ENCODE measurements at places on chromosomes 4 and X.

DNA sequence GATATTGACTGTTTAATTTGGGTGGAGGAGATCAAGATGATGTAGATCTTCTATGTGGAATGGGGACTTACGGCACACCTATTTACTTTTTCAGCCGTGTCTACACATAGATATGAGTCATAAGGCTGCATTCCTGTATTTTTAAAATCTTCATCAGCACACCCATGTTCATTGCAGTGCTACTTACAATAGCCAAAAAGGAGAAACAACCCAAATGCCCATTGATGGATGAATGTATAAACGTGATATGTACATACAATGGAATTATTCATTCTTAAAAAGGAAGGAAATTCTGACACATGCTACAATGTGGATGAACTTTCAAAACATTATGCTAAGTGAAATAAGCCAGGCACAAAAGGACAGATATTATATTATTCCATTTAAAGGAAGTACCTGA lies 98.6 kb downstream of the AASDH start:
- no peaks in the 10 kb centered on the region for H3K27me3 ChIP-seq
- no peak for DNase-seq
- peaks cover 13% of the 10 kb centered on the region for H3K4me1 ChIP-seq
- H3K36me3 ChIP-seq: peaks cover 18% of the 10 kb centered on the region

DNA sequence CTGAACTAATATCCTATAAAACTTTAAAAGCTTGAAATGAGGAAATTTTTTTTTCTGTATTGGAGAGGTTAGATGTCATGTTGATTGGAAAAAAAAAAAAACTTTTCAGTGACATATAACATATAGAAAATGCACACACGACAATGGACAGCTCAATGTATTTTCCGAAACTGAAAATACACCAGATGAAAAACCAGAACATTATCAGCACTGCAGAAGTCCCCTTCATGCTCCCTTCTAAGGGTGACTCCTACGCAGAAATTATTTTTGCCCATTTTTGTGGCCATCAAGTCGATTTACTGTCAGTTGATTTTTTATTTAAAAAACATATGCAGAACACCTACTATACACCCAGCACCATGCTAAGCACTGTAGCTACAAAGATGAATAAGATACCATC lies 148.3 kb downstream of the APBB2 start:
- H3K27ac ChIP-seq: no peak overlapping the region
- H3K36me3 ChIP-seq: no peaks in the 10 kb centered on the region
- no peak for DNase-seq
- H3K4me1 ChIP-seq: peaks cover 31% of the 10 kb centered on the region

- H3K4me1 ChIP-seq: peaks cover 26% of the 10 kb centered on the region
- H3K4me3 ChIP-seq: no peak overlapping the region
Observed at GRCh38 chr4:74109870-74110605, 11.0 kb upstream of the CXCL2 start.

GRCh38 chr4:143514169-143514495 lies 630 bp downstream of the SMARCA5 start:
- no peak for DNase-seq
- peaks cover 12% of the 10 kb centered on the region for H3K27me3 ChIP-seq
- H3K36me3 ChIP-seq: peaks cover 15% of the 10 kb centered on the region
- H3K4me3 ChIP-seq: peak overlapping the region; percentile 94
- peak overlapping the region; percentile 99 for H3K27ac ChIP-seq

- no peaks in the 10 kb centered on the region for H3K27me3 ChIP-seq
- peak overlapping the region; percentile 18 for H3K4me3 ChIP-seq
- peaks cover 14% of the 10 kb centered on the region for H3K4me1 ChIP-seq
- H3K27ac ChIP-seq: peak overlapping the region; percentile 99
Observed at GRCh38 chr4:127708985-127709384, 21.2 kb upstream of the SLC25A31 start.

- H3K4me3 ChIP-seq: no peak overlapping the region
- no peak for DNase-seq
- no peaks in the 10 kb centered on the region for H3K36me3 ChIP-seq
- no peak overlapping the region for H3K27ac ChIP-seq
- no peaks in the 10 kb centered on the region for H3K4me1 ChIP-seq
Observed at GRCh38 chr4:187192266-187192665, 468.6 kb upstream of the FAT1 start.

GRCh38 chr4:139014371-139015268 lies 961 bp upstream of the NOCT start:
- peak overlapping the region; percentile 81 for H3K4me3 ChIP-seq
- no peak for DNase-seq
- no peaks in the 10 kb centered on the region for H3K27me3 ChIP-seq
- H3K4me1 ChIP-seq: peaks cover 37% of the 10 kb centered on the region

GRCh38 chr4:77194366-77194765 lies 37.4 kb downstream of the CCNG2 start:
- DNase-seq: no peak
- H3K27ac ChIP-seq: no peak overlapping the region
- no peaks in the 10 kb centered on the region for H3K27me3 ChIP-seq
- no peaks in the 10 kb centered on the region for H3K36me3 ChIP-seq

DNA sequence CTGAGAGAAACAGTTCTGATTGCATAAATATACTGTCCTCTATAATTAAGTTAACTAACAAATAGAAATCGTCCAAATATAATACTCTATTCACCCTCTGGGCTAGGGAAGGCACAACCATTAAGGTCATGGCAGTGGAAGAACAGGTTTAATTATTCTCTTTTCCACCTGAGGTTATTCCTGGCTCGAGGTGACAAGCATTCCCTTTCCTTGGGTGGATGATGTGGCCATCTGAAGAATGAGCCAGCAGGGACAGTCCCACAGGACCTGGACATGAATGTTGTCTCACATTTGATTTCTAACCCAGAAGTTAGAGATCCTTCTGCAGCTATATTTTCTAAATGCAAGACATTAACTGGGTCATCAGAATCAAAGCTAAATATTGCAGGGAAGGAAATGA lies 5.5 kb downstream of the IBSP start:
- H3K27me3 ChIP-seq: no peaks in the 10 kb centered on the region
- no peak for DNase-seq
- H3K27ac ChIP-seq: no peak overlapping the region
- no peaks in the 10 kb centered on the region for H3K36me3 ChIP-seq

GRCh38 chrX:130211415-130212186 lies 39.8 kb downstream of the RAB33A start:
- peaks cover 25% of the 10 kb centered on the region for H3K36me3 ChIP-seq
- H3K4me1 ChIP-seq: no peaks in the 10 kb centered on the region
- DNase-seq: no peak
- no peak overlapping the region for H3K4me3 ChIP-seq
- H3K27ac ChIP-seq: no peak overlapping the region

GRCh38 chr4:7423801-7424552 lies 10.8 kb downstream of the PSAPL1 start:
- no peak overlapping the region for H3K4me3 ChIP-seq
- H3K27ac ChIP-seq: no peak overlapping the region
- H3K27me3 ChIP-seq: no peaks in the 10 kb centered on the region
- peaks cover 11% of the 10 kb centered on the region for H3K4me1 ChIP-seq
- peak; percentile 16 for DNase-seq

DNA sequence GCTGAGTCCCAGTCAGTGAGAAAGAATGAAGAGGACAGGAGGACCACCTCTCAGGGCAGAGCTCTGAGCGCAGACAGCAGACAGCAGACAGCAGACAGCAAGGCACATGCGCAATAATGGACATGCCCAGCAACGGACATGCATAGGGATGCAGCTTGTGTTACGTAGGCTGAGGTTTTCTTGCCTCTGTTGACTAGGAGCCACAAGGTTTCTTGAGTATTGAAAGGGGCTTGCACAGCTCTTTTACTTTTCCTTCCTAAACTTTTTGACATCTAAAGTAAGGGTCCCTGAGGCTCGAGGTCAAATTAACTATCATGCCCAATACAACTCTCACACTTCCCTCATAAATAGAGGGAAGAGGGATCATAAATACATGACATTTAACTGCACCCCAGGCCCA lies at the start of gene PAGE3:
TSS of gene PAGE3 (minus strand) at position 101 of the 400 bp plus-strand sequence. CDS start 1,013 bp downstream, outside the sequence.
- H3K27me3 ChIP-seq: no peaks in the 10 kb centered on the region
- no peaks in the 10 kb centered on the region for H3K36me3 ChIP-seq
- no peaks in the 10 kb centered on the region for H3K4me1 ChIP-seq
- no peak within 1 kb of the TSS for H3K4me3 ChIP-seq
- no peak within 1 kb of the TSS for H3K27ac ChIP-seq
- no peak for DNase-seq

DNA sequence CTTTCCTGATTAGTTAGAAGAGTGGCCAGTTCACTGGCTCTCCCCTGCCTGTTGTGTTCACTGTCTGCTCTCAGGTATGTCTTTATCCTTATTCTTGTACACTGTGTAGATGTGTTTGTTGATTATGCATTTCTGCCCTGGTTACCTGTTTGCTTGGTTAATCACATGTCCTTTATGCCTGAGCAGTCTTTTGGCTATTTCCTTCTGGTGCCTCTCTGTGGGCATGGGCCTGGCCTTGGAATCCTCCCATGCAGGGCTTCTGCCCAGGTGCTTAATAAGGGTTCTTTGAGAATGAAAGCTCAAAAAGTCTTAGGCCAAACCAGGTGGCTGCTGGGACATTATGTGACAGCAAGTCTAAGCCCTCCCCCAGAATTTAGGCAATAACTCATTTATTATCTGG lies 26.5 kb downstream of the OTUD6A start:
- H3K4me1 ChIP-seq: peaks cover 10% of the 10 kb centered on the region
- no peaks in the 10 kb centered on the region for H3K36me3 ChIP-seq
- H3K27ac ChIP-seq: peak overlapping the region; percentile 35
- DNase-seq: no peak
- no peak overlapping the region for H3K4me3 ChIP-seq
- H3K27me3 ChIP-seq: peaks cover 2% of the 10 kb centered on the region

DNA sequence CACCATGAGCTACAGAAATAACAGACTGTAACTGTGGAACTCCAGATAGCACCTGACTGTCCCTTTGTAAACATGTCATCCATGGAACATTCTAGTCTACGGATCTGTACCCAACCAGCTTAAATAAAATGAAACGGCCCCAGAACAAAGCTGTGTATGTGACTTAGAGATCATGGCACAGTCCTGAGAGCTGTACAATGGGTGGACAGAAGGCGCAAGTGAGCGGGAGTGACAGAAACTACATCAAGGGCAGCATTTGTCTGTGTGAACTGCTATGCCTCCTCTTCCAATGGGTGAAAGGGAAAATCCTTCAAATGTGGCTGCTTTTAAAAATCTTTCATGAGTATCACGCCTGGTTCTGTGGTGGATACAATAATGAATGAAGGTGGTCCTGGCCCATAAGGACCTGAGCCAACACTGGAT lies 72.5 kb downstream of the FAT1 start:
- DNase-seq: no peak
- H3K27ac ChIP-seq: peak overlapping the region; percentile 12
- peaks cover 18% of the 10 kb centered on the region for H3K36me3 ChIP-seq
- peaks cover 18% of the 10 kb centered on the region for H3K4me1 ChIP-seq
- no peaks in the 10 kb centered on the region for H3K27me3 ChIP-seq

- DNase-seq: no peak
- peaks cover 92% of the 10 kb centered on the region for H3K27me3 ChIP-seq
- H3K4me3 ChIP-seq: no peak overlapping the region
- no peak overlapping the region for H3K27ac ChIP-seq
- peaks cover 34% of the 10 kb centered on the region for H3K4me1 ChIP-seq
Observed at GRCh38 chrX:140510306-140510676, 5.4 kb upstream of the SOX3 start.

DNA sequence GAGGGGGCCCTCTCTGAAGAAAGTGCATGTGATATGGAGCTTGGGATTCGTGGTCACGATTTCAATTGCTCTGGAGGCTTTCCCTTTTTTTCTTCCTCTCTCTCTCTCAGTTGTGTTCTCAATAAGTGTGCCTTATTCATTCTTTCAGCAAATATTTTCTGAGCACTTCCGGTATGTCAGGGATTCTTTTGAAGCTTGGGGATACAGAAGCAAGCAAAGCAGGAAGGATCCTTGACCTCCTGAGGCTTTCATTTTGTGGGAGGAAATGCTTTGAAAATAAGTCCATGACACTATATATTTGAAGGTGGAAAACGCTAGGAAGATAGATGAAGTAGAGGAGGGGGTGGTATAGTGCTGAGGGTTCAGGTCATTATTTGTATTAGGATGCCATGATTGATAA lies 12.6 kb upstream of the GABRE start:
- H3K4me1 ChIP-seq: no peaks in the 10 kb centered on the region
- no peaks in the 10 kb centered on the region for H3K36me3 ChIP-seq
- DNase-seq: no peak
- no peak overlapping the region for H3K27ac ChIP-seq
- no peaks in the 10 kb centered on the region for H3K27me3 ChIP-seq

- H3K27me3 ChIP-seq: no peaks in the 10 kb centered on the region
- peaks cover 9% of the 10 kb centered on the region for H3K4me1 ChIP-seq
- peaks cover 45% of the 10 kb centered on the region for H3K36me3 ChIP-seq
- DNase-seq: no peak
Observed at GRCh38 chr4:145822181-145822580, 116.4 kb downstream of the ZNF827 start.

- H3K27me3 ChIP-seq: no peaks in the 10 kb centered on the region
- no peak overlapping the region for H3K27ac ChIP-seq
- no peak for DNase-seq
- H3K4me3 ChIP-seq: no peak overlapping the region
- H3K4me1 ChIP-seq: no peaks in the 10 kb centered on the region
Observed at GRCh38 chr4:57911203-57911602, 801.0 kb upstream of the IGFBP7 start.

DNA sequence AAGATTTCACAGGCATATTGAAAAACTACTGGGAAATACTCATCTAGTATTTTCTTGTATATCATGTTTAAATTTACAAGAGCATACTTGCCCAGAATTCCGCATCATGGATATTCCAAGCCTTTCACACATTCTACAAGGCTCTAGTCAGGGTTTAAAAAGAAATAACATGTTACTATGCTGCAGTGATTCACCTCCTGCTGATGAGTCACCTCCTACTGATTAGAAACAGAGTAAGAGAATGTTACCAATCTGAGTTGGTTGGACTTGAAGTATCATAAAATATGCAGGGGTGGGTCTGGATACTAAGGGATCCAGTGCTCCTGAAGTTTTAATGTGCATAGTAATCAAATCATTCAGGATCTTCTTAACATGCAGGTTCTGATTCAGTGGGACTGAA lies 192.0 kb upstream of the ANK2 start:
- H3K27ac ChIP-seq: no peak overlapping the region
- DNase-seq: no peak

DNA sequence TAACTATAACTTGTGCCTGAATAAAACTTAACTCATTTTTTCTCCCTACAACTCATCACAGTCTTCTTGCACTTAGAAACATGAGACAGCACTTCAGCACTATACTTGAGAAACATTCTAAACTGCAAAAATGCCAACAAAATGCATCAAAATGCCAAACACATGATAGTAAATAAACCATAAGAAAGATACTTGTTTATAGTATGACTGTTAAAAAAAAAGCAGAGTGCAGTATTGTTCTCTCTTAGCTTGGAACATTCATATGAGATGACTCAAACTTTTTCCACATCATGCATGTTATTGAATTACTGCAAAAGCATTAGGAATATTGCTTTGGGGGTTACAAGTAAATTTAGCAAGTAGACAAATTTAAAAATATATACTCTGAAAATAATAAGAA lies 135.7 kb upstream of the ANXA10 start:
- no peak overlapping the region for H3K27ac ChIP-seq
- no peak overlapping the region for H3K4me3 ChIP-seq
- H3K4me1 ChIP-seq: no peaks in the 10 kb centered on the region
- no peaks in the 10 kb centered on the region for H3K27me3 ChIP-seq
- H3K36me3 ChIP-seq: peaks cover 7% of the 10 kb centered on the region
